NCI-H2081 (cell line): ENCODE measurements at places on chromosomes 6 and 20.

DNA sequence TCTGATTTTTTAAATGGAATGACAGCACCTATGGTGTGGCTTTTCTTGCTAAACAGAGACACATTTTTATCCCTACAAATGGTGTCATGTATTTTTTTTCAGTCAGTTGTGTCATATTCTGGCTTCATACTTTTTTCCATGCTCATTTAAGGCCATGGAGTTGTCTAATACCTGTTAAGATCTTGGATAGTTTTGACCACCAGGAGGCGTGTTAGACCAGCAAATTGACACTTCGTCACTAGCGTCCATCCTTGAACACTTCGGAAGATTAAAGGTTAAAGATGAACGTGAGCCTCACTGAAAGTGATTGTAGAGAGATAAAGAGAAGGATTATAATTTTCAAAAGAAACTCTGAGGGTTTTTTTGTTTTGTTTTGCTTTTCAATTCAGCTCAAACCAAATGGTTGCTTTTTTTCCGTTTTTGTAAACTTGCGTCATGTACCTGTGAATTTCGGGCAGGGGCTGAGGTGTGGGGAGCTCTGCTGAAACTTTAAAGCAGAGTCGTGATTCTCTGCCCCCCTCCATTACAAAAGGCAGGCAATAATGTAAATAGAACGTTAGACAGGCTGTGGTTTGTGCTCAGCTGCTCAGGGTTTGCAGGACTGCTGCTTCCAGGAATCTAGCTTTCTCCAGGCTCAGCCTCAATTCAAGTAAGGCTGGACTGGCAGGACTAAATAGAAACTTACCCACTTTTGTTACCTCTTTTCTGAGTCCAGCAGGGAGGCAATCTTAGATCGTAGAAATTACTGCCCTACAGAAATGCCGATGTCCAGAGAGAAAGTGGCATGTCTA, 245.1 kb downstream of the FOXA2 start:
- DNase-seq: peak; percentile 83

DNA sequence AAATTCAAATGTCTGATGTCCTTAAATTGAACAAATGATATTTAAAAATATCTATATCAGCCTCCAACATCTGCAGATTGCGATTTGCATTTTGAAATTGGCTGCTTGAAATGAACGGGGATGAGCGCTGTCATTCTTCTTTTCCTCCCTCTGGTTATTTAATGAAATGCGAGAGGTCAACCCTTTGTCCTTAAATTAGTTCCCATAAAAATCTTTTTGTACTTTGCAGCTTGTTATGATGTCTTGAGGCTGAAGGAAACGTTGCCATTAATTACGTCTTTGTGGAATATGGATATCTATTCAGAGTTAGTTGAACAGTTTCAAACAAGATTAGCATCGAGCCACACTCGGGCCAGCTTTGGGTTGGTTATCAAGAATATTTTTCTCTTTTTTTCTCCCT, 140.0 kb downstream of the LINC00237 start:
- DNase-seq: no peak

DNA sequence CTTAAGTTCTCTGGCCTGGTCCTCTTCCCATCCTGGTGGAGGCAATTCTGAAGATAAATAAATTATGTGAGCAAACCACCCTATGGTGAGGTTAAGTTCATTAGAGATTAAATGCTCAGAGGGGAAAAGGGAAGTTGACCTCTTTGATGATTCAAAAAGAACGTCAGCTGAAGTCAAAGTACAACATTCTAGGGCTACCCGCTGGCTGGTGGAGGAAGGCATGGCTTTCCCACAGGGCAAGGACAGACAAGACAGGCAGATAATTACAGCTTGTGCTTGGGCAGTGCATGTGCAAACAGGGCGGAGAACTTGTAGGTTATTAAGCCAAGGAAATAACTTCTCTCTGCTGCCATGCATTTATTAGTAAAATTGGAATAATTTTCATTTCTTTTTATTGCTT, 91.0 kb upstream of the SLC24A3 start:
- no peak for DNase-seq

DNA sequence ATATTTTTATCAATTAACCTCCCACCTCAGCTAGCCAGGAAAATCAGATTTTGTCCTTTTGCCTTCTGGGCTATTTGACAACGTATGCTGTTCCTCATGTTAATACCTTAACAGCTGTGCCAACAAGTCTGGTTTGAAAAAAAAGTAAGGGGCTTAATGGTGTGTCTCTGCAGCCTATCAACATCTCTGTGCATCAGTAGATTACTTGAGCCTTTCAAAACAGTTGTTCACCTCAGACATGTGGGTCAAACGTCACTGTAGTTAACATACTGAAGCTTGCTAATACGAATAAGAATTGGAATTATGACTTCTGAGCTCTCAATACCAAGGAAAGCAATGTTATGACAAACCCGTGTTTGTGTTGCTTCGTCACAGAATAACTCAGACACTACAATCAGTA, 23.0 kb downstream of the CEP57L1 start:
- DNase-seq: no peak

- peak; percentile 4 for DNase-seq
These were observed 715.8 kb upstream of the HS3ST5 start for GRCh38 chr6:115058414-115059211.

GRCh38 chr20:43690943-43691598, 24.2 kb downstream of the MYBL2 start:
- DNase-seq: no peak

DNA sequence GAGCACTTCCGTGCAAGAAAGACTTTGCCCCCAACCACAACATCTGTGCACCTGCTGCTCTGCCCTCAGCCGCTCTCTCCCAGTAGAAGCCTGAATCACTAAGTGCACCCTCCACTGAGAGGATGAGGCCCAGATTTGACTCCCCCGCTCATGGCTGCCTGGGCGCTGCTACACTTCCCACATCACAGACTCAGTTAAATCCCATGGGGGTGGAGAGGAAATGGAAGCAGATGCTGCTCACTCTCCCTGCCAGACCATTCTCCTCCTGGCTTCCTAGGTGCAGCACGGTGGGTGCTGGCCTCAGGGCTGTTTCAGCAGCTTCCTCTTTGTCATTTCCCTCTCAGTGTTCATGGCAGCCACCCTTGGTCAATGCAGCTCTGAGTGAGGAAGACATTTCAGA, 4.8 kb downstream of the CST5 start:
- DNase-seq: no peak

DNA sequence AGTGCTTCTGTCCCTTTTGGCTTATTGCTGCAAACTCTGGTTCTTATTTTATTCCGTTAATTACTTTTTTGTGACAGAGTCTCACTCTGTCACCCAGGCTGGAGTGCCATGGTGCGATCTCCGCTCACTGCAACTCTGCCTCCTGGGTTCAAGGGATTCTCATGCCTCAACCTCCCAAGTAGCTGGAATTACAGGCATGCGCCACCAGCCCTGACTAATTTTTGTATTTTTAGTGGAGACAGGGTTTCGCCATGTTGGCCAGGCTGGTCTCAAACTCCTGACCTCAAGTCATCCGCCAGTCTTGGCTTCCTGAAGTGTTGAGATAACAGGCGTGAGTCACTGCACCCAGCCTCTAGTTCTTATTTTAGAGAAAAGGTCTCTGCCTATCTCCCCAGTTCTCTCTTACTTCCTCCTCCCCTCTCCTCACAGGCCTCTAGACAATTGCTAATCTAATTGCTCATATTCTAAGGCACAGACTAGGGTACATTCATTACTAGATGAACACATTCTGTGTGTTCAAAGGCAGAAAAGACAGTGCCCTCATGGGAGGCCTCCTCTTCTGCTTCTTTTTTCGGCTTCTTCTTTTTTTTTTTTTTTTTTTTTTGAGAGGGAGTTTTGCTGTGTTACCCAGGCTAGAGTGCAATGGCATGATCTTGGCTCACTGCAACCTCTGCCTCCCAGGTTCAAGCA, 27.0 kb downstream of the EDEM2 start:
- no peak for DNase-seq

DNA sequence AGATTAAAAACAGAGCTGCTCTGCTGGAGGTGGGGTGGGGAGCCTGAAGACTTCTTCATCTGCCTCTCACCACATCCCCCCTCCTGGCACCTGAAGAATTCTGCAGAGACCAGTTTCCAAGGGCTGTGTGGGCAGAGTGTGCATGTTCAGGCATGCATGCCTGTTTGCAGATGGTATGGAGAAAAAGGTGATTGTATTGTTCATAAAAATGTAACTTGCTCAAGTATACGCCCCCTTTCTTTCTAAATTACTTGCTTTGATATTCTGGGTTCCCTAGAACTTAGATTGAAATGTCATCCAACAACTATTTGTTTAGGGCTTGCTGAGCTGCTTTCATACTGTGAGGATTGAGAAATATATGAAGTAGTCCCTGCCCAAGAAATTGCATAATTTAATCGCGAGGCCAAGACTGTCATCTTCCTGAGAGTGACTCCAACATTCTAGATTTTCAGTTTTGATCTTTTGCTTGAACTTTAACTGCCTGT, 83.6 kb downstream of the LCA5 start:
- no peak for DNase-seq

GRCh38 chr6:79571030-79571367, 33.8 kb upstream of the LCA5 start:
- DNase-seq: no peak

DNA sequence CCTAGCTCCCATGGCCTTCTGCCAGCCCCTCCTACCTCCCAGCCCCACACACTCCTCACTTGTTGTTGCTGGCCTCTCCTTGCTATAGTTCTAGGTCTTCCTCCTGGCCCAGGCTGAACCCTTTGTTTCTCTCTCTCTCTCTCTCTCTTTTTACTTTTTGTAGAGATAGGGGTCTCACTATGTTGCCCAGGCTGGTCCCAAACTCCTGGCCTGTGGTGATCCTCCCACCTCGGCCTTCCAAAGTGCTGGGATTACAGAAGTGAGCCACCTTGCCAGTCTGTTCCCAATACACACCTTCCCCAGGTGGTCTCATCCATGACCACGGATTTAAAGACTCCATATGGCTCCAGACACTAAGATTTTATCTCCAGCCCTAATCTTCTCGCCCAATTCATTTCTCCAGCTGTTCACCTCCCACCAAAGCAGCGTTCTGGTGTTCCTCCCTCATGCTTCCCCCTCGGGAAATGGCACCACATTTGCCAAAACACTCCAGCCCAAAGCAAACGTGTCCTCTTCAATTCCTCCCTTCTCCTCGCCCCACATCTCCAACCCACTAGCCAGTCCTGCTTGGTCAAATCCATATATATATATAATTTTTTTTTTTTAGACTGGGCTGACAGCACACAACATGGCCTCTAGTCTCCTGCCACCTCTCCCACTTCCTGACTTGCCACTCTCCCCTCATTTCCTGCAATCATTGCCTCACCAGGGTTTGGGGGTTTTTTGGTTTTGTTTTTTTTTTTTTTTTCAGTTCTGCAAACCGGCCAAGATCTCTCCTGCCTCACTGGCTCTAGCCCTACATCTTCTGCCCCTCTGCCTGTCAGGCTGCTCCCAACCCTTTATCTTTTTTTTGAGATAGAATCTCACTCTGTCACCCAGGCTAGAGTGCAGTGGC, 104.4 kb downstream of the NCR2 start:
- no peak for DNase-seq

DNA sequence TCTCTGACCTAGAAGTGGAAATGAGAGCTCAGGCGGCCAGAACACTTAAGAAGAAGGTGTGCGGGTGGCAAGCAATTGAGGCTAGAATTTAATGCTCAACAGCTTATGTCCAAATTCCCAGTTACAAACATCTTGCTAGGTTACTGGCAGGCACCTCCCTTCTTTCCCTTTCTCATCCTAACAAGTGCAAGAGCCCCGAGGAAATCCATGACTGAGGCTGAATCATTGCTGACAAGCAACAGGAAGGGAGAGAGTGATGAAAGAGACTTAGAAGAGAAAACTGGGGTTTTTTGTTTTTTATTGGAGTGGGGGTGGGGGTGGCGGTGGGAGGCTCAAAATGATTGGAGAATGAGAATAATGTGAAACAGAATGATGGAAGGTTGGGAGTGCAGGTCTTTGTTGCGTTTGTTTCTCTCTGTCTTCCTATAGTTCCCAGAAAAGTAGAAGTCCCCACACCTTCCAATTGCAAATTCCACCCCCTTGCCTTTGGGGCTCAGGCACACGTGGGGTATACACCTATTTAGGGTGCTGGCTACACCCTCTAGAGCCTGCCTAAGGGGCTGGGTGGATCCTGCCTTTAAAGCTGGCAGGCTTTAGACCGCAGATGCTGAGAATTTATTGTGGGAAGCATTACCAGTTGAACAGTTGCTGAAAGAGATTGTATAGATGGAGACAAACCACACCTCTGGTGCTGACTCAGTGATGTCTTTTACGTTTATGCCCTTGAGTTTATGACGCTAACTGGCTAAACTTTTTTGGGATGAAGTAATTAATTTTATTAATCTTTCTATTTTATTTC, 1.4 kb downstream of the FAM83B start:
- no peak for DNase-seq

GRCh38 chr6:150979826-150980350, 114.4 kb downstream of the MTHFD1L start:
- no peak for DNase-seq

DNA sequence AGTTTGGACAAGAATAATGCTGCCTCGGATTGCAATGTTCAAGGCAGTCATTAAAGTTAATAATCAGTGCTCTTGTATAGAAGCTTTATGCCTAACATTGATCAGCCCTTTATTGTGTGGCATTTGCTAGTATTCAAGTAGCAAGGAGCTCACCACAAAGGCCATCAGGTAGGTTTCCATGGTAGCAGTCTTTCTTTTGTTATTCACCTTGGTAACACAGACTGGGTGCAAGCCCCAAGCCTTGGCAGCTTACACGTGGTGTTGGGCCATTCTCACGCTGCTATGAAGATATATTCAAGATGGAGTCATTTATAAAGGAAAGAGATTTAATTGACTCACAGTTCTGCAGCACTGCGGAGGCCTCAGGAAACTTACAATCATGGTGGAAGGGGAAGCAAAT, 149.3 kb downstream of the ADAT2 start:
- no peak for DNase-seq

DNA sequence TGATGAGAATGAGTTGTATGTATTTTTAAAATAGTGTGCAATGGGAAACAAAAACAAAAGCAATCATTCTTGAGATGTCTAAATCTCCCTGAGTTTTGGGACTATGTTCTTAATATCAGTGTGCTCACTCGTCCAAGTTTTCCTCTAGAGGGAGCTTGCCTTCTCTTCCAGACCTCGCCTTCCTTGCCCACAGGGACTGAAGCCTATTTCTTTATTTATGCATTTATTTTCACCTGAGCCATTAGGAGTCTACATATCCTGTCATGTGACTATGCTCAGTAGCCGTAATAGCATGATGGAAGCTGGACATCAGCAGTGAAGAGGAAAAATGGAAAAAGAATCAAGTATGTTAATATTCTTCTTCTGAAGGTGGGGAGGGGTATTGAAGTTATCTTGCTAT, 131.2 kb downstream of the SH3BGRL2 start:
- DNase-seq: peak; percentile 11

- no peak for DNase-seq
These were observed 59.6 kb upstream of the AFDN start for GRCh38 chr6:167766986-167767714.

- DNase-seq: no peak
These were observed 507 bp upstream of the VGLL2 start for GRCh38 chr6:117264692-117265409.
